ENCODE measurements at places on chromosomes 12 and 14.

- no peak for DNase-seq
Measured at GRCh38 chr14:40248671-40249070, 816.4 kb upstream of the FBXO33 start.

GRCh38 chr12:95701722-95702418, 88.7 kb downstream of the NTN4 start:
- peak; percentile 60 for DNase-seq

DNA sequence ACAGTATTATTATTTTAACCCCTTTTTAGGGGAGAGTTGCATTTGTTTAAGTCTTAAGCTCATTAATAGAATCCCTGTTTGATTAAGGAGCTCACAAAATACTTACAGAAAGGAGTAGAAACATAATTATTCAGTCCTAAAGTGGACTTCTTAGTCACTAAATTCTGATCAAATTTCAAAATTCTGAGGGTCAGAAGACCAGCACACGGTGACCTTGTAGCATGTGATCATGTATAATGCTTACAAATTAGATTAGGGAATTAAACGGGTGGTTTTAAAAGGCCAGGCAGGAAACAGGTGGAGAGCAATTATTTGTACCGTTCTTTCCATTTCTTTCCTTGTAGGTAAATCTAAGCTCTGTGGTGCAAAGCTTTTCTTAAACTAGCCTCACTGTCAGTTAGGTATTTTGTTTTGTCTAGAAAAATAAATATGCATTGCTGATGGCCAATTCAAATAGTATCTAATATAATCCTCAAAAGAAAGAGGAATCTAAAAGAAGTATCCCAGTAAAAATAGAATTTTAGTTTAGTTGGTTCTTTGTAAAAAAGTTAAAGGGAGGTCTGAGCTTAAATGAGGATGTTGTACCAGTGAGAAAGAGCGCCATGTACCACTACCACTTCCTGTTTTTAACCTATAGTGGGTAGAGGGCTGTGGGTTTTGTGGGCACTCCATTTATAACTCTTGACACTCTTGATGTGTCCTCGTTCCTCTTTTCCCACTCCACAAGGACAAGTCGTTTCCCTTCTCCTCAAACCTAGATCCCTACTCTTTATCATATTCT, 51.1 kb downstream of the SLC38A1 start:
- no peak for DNase-seq

DNA sequence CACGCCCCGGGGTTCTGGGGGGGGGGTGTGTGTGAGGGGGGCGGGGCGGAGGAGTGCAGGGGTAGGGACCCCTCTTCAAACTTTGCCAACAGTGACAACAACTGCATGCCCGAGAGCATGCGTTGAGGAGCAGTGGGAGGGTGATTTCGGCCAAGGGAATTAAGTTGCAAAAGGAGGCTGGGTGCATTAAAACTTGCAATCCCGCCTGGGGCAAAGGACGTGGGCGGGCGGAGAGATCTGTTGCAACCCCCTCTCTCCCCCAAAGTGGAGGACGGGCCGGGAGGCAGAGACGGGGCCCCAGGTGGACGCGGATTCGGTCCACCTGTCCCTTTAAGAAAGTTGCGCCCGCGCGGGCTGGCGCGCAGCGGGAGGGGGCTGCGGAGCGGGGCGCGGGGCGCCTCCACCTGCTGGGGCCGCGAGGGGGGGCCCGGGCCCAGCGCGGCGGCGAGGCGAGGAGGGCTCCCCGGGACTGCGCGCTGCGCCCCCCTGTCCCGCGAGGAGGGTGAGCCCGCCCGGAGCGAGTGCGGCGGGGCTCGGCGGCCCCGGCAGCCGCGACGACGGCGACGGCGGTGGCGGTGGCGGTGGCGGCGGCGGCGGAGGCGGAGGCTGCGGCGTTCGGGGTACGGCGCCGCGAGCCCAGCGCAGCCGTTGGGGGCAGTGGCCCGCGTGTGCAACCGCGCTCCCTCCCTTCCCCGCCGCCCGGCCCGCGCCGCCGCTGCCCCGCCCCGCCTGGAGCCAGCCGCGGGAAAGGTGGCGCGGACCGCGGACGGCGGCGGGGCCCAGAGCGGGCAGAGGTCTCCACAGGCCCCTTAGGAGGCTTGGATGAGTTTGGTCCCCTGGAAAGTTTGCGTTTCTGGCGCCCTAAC, 530 bp upstream of the FOXN4 start:
- no peak for DNase-seq

- DNase-seq: no peak
Measured at GRCh38 chr12:94207849-94208621, 59.7 kb downstream of the PLXNC1 start.

- no peak for DNase-seq
Measured at GRCh38 chr12:84841591-84841990, 71.0 kb downstream of the SLC6A15 start.

Measured in RWPE2 (cell line).